ENCODE measurements at places on chromosomes 12 and 14.
A peak's percentile ranks its signal among the peaks of the same experiment; 100 is the strongest.

DNA sequence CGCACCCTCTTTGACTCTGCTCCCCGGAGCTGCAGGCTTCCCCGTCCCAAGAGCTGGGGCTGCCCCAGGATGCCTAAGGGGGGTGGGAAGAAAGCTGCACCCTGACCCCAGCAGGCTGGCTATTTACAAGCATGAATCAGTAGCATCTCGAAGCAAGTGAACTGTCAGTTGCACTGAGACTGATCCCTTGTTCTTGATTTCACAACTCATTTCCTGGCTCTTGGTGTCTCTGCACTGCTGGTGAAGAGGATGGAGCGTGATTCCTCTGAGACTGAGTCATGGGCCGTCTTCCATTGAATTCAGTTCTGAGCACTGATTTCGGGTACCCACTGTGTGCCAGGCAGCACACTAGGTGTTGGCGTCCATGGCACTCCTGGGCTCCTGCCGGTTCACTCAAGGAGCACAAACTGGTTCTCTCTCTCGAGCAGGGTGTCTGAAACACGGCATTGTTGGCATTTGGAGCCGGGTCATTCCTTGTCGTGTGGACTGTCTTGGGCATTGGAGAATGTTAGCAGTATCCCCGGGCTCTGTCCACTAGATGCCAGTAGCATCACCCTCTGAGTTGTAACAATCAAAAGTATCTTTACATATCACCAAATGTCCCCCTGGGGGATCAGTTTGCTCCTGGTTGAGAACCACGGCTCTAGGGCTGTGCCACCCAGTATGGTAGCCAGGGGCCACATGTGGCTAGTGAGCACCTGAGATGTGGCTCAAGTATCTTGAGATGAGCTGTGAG, 86.9 kb downstream of the RIN3 start:
- DNase-seq, result no peak

DNA sequence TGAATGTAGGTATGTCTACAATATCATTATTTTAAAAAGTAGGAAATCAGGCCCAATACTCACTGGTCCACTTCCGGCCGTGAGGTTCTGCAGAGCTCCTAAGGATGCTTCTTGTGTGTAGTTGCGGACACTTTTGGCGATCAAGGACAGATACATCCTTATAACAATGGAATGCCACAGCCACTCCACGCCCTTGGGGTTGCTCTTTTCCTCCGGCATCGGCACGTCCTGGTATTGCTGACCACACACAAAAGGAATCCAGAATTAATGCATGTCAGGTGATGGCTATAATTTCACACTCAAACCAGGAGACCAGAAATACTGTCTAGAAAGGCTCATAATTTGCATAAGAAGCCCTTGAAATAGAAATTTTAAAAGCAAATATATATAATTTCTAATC, 65.6 kb upstream of the YARS2 start:
- DNase-seq, result no peak

DNA sequence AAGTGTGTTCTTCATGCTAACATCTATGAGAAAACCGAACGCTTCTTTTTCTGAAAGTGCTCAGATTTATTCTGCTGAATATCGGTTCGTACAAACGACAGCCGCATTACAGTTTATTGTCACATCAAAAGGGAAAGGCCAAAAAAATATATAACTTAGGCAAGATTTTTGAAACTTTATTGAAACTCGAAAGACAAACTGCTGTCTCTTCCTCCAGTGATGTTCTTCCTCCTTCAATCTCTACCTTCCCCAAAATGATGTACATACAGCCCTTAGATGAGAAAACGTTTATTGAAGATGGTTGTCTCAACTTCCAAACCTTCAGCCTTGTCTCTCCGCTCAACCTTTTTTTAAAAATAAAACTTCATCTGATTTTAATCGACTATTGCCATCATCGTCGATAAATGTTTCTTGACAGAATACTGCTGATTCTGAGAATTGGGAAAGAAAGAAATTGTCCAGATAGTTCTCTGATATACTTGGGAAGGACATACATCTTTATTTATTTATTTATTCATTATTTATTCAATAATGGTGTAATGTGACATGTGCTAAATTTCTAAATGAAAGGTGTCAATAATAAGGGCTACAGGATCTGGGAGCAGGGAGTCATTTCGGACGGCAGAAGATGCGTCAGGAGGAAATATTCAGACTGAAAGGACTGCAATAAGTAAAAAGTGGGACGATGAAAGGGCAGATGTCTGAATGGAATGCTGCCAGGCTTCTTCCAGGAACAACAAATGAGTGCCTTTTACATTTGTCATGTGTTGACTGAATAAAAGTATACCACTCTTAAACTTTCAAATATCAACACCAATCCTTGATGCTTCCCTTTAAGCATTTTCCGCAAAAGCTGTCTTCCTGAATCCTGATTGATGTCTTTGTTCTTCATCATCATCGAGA, 817 bp upstream of the MDM1 start:
- DNase-seq, result no peak

DNA sequence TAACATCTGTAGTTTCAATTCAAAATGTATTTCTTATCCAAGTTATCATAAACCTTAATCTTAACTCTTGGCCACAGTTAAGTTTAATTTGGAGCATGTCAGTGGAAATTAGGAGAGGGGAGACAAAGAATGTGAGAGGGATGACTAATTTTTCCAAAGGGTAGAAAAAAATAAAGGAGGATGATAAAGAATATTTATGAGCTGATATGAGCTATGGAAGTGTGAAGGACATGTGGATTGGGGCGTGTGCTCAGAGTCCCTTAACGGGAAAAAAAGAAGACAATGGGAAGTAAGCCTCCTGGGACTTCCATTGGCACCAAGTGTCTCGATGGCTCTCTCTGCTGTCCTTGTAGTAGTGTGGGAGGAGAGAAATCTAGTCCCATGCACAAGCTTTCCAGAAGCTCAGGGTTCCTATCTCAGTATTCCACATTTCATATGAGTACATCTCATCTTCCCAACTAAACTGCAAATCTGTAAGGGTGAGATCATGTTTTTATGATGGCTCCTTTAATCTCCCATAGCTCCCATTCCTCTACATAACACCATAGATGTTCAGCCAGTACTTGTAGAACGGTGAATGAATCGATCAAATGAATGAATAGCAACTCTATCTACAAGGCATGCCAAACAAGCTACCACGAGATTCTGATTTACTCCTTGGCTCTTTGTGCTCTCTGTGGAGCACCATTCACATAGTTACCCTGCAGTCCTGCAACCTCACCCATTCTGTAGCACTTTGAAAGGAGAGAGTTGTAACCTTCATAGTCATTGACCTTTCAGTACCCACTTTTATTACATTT, 27.4 kb downstream of the BCL2L14 start:
- DNase-seq, result no peak

- no peak for DNase-seq
These were observed 174.5 kb upstream of the NPAS3 start for GRCh38 chr14:32764131-32764530.

GRCh38 chr12:12819752-12820311, 6.7 kb downstream of the DDX47 start:
- DNase-seq, result no peak

- DNase-seq, result no peak
These were observed 43.9 kb downstream of the HMGA2 start for GRCh38 chr12:65868133-65868705.

DNA sequence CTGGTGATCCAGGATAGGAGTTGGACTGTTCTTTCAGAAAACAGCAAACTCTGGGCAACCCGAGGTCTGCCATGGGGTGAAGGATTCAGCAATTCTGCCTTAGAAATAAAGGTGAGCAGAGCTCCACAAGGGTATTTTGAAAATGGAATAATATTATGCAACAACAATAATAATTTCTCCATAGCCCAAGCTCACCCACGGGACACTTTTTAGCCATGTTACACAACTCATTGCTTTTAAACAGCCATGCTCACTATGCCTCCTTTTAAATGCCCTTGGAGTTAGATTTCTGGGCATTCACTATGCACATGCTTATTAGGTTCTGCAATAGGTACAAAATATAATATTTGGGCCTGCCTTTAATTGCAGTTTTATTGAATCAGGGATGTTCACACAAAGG, 37.2 kb downstream of the SLC35F4 start:
- no peak for DNase-seq

DNA sequence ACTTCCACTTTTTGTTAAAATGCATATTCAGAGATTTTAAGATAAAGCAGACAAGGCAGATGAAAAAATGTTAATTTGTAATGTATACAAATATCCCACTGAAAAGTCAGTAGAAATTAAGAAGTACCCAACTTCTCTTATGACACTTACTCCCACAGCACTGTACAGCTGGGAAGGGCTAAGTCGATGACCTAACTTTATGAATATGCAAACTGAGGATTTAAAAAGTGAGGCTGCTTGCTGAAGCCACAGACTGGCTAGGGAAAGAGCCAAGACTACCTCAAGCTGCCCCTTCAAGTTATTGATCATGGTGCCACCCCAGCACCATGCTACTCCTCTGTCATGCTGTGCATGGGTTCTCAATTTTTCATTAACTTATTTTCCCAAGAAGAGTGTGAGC, 17.0 kb downstream of the PPM1H start:
- DNase-seq, result no peak

DNA sequence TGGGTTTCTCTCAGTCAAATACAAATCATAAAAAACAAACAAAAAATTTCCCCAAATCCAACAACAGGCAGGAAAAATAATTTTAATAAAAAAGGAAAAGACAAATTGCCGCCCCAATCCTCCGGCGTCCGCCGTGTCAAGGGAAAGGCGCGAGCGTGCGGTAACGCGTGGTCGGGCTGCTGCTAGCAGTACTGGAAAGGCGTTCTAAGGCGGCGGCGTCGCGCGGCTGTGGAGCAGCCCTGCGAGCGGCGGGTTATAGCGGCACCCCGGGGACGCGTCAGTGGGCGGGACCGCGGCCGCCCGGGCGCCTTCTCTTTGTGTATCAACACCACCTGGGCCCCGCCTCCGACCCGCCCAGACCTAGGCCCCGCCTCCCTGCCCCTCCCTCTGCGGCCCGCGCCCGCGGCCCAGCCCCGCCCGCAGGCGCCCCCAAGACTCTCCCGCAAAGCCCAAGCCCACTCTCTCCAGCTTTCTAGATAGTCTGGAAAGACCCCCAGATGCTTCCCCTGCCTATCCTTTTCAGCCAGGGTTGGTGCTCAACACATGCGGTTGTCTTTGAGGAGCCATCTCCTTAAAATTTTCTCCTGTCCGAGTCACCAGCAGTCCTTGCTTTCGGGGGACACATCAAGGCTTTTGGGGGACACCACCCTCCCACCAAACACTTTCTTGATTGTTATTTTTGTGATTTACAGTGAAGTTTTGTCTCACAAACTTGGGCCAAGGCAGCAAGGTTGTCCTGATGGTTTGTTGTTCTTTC, at the start of gene SLC38A2:
TSS of gene SLC38A2 (minus strand) at position 230 of the 757 bp plus-strand sequence. CDS start 1,480 bp downstream, outside the sequence.
- peak; percentile 90 for DNase-seq

DNA sequence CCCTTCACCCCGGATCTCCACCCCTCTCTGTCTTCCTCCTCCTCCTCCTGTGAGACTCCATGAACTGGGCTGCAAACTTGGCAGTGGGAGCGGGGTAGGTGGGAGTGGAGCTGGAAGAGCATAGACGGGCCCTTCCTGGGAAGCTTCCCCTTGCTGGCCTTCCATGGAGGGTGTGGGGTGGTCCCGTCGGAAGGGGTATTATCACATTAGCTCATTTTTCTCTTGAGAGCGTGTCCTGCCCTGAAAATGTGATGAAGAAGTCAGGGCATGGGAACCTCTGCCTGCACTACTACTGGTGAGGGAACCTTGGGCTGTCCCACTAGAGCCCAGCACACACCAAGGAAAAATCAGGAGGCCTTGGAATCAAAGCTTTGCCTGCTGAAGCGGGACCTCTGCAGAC, 66.5 kb downstream of the CACNA1C start:
- DNase-seq, result no peak

GRCh38 chr12:90945070-90945649, 9.8 kb downstream of the CCER1 start:
- peak; percentile 19 for DNase-seq

All from NCI-H2029 (cell line).